Temporal lobe (tissue), 4 donors: ENCODE measurements at places on chromosomes 1 and 21. TPM values are rescaled to one million over a fixed set of nuclear protein-coding genes. Genes with fewer than 3 reads are reported as not detected.

Gene IGSF3
- 118 TPM for total RNA-seq

Gene KCND3
- total RNA-seq = 13.0 TPM

Gene EPHA10
- 8.9 TPM for total RNA-seq

Gene TSPAN1
- total RNA-seq = 0.74 TPM

Gene P3R3URF
- total RNA-seq = not detected

Gene B3GALT6
- 17.7 TPM for total RNA-seq

Gene PGLYRP3
- total RNA-seq = not detected

Gene PRDX6
- total RNA-seq = 23.8 TPM

Gene SYNC
- 3.7 TPM for total RNA-seq

Gene NFIA
- total RNA-seq = 85.8 TPM

Gene TPTE
- not detected for total RNA-seq

Gene HES2
- not detected for total RNA-seq

Gene LY9
- not detected for total RNA-seq

Gene CFAP141
- total RNA-seq = not detected

Gene RBP7
- total RNA-seq = not detected

Gene CCDC185
- under 0.01 TPM for total RNA-seq

Gene TNNI3K
- 9.6 TPM for total RNA-seq

Gene SLC66A1
- 11.6 TPM for total RNA-seq

Gene CCDC181
- 5.2 TPM for total RNA-seq

Gene PDZK1IP1
- total RNA-seq = not detected

Gene CNR2
- total RNA-seq = under 0.01 TPM

Gene CD101
- 1.2 TPM for total RNA-seq

Gene IVL
- under 0.01 TPM for total RNA-seq

Gene LRRC38
- total RNA-seq = under 0.01 TPM

Gene PLPPR4
- 134 TPM for total RNA-seq

Gene ITLN2
- not detected for total RNA-seq

Gene SPATA45
- total RNA-seq = 0.49 TPM

Gene ITGB2
- total RNA-seq = 3.4 TPM

Gene TOR3A
- total RNA-seq = 23.1 TPM

Gene TYW3
- 4.9 TPM for total RNA-seq

Gene NR1I3
- total RNA-seq = under 0.01 TPM

Gene ARHGEF2
- 86.5 TPM for total RNA-seq

Gene TRIM67
- total RNA-seq = 46.7 TPM

Gene ALX3
- not detected for total RNA-seq

Gene FAM163A
- total RNA-seq = 0.25 TPM

Gene RORC
- total RNA-seq = under 0.01 TPM

Gene RCSD1
- total RNA-seq = 3.9 TPM

Gene CHIA
- not detected for total RNA-seq

Gene SPRR5
- not detected for total RNA-seq

Gene HES3
- not detected for total RNA-seq

Gene TSPAN2
- total RNA-seq = 26.8 TPM

Gene DCDC2B
- not detected for total RNA-seq

Gene SON
- total RNA-seq = 213 TPM

Gene TBX15
- 0.98 TPM for total RNA-seq

Gene BRWD1
- 189 TPM for total RNA-seq

Gene TOMM20
- 169 TPM for total RNA-seq

Gene DNALI1
- 3.7 TPM for total RNA-seq

Gene PPFIA4
- total RNA-seq = 12.3 TPM

Gene GSTM1
- not detected for total RNA-seq

Gene S100A7
- total RNA-seq = not detected
